ENCODE measurements at places on chromosomes 3 and 15.
A peak's percentile ranks its signal among the peaks of the same experiment; 100 is the strongest.

DNA sequence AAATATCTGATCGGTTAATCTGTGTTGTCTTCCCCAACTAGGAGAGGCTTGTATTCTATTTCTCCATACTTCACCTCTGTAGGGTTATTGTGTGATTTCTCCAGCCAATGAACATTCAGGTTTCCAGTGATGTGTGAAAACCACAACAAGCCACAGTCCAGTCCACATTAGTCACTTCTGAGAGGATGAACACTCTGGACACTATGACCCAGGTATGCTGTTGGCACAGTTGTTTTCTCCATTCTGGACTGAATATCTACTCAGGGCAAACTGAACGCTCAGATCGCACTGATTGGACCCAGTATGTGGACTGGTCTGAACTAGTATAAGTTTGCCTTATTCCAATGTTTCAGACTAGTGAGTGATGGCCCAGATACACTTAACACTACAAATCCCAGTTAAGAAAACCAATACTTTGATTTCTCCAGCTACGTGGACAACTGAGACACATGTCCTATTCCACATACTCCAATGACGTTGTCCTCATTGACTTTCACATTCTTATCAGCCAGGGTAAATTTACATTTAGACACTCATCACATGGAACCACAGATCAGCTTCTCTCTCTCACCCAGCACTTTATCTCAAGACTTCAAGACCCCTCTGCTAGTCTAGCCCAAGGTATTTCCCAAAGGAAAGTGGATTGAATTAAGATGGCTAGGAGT is 587.4 kb upstream of the SGO1 start:
- DNase-seq, result no peak

DNA sequence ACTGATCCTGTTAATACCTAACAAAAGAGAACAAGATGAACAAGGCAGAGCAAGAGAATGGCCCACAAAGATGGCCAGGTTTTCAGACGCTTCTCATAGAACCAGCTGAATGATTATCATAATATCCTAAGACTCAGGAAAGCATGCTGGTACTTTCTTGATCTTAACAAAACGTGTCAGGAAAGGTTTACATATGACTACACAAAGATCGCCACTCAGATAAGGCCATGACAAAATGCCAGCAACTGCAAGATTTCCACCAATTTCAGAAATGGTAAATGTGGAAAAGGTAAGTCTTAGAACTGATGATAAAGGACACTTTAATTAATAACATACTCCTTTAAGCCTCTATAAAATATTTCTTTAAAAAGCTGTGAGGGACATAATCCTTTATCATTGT is 108.8 kb downstream of the DLG1 start:
- no peak for DNase-seq

DNA sequence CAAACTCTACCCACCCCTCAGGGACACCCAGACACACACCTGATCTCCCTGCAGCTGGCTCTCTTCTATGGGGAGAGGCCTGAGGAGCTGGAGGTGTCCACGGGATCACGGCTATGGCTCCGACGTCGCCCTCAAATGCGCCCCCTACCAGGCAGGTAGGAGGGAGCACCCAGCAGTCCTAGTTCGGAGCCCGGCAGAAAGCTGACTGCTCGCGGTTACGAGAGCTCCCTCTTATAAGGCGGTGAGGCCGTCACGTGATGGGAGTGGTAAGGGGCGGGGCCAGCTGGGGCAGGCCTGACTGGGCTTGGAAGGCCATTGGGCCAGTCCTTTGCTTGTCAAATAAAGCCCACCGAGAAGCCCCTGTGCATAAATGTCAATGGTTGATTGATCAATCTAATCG is at the start of gene PRR20G:
Gene PRR20G, minus strand, starts transcription at position 207 of the 400 bp plus-strand sequence. CDS start 681 bp downstream, outside the sequence.
- DNase-seq, result no peak

DNA sequence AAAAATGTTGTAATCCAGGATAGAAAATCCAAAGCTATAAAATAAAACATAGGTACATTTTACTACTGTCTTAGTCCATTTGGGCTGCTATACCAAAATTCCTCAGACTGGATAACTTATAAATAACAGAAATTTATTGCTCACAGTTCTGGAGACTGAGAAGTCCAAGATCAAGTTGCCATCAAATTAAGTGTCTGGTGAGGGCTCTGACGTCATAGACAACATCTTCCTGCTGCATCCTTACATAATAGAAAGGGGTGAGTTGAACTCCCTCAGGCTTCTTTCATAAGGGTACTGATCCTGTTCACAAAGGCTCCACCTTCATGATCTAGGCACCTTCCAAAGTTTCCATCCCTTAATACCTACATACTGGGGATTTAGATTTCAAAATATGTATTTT is 826.8 kb downstream of the NTRK3 start:
- DNase-seq, result no peak

DNA sequence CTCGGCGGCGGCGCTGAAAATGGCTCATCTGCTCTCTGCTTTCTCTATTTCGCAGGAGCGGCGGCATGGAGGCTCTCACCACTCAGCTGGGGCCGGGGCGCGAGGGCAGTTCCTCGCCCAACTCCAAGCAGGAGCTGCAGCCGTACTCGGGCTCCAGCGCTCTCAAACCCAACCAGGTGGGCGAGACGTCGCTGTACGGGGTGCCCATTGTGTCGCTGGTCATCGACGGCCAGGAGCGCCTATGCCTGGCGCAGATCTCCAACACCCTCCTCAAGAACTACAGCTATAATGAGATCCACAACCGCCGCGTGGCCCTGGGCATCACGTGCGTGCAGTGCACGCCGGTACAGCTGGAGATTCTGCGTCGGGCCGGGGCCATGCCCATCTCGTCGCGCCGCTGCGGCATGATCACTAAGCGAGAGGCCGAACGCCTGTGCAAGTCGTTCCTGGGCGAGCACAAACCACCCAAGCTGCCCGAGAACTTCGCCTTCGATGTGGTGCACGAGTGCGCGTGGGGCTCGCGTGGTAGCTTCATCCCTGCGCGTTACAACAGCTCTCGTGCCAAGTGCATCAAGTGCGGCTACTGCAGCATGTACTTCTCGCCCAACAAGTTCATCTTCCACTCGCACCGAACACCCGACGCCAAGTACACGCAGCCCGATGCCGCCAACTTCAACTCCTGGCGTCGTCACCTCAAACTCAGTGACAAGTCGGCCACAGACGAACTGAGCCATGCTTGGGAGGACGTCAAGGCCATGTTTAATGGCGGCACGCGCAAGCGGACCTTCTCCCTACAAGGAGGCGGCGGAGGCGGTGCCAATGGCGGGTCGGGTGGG is 790 bp downstream of the SKOR1 start:
- DNase-seq, result no peak

- DNase-seq, result peak; percentile 72
These were observed 3.6 kb upstream of the CCR4 start for GRCh38 chr3:32947789-32948238.

DNA sequence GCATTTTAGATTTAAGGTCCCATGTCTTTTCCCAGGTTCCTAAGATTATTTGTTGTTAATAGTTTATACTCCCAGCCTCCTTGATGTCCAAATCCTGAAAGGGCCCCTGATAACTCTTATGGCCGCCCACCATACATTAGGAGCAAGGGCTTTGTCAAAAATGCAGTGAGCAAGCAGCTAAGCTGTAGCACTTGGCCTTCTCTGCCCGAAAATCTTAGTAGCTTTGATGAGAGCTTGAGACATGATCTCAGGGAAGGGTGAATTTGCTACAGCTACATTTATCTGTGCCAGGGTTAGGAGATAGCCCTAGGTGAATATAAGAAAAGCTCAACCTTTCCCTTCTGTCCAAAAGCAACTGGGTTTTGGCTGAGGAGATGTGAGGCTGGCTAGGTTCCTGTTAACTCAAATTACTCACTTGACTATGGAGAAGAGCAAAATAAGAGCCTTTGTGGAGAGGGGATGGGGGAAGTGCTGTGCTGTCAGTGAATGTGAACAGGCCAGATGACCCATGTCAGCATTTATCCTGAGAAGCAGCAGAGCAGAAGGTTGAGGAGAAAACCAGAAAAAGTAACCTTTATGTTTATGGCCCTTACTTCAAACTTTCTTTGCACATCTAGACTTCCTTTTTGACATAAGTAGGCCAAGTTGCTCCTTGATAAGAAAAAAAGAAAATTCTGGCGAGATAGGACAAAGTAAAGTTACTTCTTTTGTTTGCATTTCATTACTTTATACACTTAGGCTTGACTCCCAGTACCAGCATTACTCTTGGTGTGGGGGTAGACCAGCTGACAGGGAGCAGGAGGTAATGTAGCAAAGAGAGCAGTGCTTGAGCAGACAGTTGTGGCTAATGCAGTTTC is 21.1 kb downstream of the MAPK6 start:
- DNase-seq, result no peak

DNA sequence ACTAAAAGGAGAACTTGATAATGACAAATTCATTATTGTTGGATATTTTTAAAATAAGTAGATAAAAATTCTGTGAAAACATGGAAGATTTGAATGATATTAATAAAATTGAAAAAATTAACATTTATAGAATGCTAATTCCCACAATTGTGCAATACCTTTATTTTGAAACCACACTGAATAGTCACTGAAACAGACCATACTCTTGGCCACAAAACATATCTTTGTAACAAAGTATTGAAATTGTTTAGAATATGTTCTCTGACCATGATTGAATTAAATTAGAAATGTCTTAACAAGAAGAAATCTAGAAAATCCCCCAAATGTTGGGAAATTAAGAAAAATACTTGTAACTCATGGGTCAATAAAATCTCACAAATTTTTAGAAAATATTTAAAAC is 49.2 kb downstream of the ARHGAP11B start:
- no peak for DNase-seq

DNA sequence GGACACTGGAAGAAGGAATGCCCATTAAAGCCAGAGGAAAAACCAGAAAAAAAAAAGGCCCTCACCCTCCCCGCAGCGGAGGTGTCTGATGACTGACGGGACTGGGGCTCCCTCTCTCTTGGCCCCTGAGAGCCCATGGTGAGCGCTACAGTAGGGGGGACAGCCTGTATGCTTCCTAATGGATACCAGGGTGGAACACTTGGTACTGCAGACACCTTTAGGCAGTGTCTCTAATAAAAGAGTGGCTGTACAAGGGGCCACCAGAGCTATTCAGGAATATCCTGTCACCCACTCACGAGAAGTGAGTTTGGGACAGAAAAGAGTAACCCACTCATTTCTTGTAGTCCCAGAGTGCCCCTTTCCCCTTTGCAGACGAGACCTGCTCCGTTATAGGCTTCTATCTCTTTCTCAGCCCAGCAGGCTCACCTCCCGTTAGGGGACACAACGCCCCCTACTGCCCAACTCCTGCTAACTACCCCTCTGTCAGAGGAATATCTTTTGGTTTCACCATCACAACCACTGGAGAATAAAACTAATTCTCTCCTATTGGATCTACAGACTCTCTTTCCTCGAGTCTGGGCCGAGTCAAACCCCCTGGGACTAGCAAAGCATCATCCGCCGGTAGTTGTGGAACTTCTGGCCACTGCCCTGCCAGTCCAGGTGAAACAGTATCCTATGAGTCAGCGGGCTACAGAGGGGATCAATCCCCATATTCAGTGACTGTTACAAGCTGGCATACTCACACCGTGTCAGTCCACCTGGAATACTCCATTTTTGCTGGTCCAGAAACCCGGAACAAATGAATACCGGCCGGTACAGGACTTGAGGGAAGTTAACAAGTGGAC is 40.8 kb downstream of the ZBTB11 start:
- DNase-seq, result peak; percentile 18

DNA sequence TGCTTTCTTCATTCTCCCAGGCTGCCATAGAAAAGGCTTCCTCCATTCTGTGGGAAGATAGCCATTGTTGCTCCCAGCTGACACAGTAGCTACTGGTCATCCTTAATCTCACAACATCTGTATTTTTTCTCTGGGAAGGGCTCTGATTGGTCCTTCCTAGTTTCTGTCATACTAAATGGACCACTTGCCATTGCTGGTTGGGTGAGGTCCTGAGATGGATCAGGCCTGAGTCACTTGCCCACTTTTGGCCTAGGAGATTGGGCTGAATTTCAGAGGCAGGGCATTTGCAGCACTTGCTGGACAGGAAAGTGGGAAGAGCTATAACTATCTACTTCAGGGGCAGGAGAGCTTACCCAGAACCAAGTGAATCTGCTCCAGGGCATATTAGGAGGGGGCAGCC is 106.5 kb upstream of the PROK2 start:
- no peak for DNase-seq

- DNase-seq, result no peak
These were observed 58.6 kb downstream of the TMOD3 start for GRCh38 chr15:51887887-51888592.

DNA sequence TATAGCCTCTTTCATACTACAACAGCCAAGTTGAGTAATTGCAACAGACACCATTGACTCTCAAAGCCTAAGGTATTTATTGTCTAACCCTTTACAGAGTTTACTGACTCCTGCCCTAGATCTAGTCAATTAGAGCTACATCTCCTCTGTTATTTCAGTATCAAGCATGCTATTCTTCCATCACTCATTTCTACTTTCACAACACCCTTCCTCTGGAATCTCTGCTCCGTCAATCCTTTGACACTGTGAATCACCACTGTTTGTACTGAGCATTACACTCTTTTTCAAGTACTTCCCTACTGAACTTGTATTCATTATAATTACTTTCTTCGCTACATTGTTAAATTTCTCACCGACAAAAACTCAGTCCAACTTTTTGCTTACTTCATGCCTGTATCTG is 121.8 kb downstream of the ZNF609 start:
- no peak for DNase-seq

- DNase-seq, result no peak
These were observed 878.1 kb downstream of the SI start for GRCh38 chr3:164200053-164200823.

- DNase-seq, result no peak
These were observed 22.7 kb upstream of the ATP2B2 start for GRCh38 chr3:10528046-10528445.

DNA sequence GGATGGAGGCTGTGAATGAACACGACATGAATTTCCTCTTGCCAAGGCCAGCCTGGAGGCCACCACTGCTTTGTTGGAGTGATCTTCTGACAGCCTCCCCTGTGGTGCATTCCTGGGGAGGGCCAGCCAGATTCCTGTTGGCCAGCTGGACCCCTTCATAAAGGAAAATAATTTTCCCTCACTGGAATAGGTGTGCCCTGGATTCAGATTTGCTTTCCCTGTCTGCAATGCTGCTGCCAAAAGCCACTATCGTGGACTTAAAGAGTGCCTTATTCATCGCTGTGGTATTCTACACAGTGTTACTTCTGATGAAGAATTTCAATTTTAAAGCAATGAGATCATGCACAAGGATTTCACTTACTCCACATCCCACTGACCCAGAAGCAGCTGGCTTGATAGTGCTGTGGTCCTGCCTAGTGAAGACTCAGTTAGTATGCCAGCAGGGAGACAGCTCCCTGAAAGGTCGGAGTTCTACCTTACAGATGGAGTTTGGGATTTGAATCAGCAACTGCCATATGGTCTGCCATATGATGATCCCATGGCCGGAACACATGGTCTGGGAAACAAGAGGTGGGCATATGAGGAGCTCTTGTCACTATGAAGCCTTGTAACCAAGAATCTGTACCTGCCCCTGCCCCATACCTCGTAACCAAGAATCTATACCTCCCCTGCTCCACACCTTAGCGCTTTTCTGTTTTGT is 145.2 kb downstream of the KLF13 start:
- DNase-seq, result peak; percentile 93

- peak; percentile 28 for DNase-seq
These were observed 55.8 kb downstream of the ADCY5 start for GRCh38 chr3:123392871-123393620.

GRCh38 chr3:56915966-56916586 is 114.3 kb upstream of the ARHGEF3 start:
- DNase-seq, result peak; percentile 21

Data from fibroblast of skin of abdomen (primary cell).